ENCODE measurements at places on chromosomes 5 and 9. TPM values are rescaled to one million over a fixed set of nuclear protein-coding genes. Genes with fewer than 3 reads are reported as not detected.

- no peak overlapping the region for H3K27ac ChIP-seq
- H3K27me3 ChIP-seq, result no peaks in the 10 kb centered on the region
- DNase-seq, result no peak
- peaks cover 12% of the 10 kb centered on the region for H3K4me1 ChIP-seq
Observed at GRCh38 chr9:77953590-77953989, 78.0 kb downstream of the GNAQ start.

DNA sequence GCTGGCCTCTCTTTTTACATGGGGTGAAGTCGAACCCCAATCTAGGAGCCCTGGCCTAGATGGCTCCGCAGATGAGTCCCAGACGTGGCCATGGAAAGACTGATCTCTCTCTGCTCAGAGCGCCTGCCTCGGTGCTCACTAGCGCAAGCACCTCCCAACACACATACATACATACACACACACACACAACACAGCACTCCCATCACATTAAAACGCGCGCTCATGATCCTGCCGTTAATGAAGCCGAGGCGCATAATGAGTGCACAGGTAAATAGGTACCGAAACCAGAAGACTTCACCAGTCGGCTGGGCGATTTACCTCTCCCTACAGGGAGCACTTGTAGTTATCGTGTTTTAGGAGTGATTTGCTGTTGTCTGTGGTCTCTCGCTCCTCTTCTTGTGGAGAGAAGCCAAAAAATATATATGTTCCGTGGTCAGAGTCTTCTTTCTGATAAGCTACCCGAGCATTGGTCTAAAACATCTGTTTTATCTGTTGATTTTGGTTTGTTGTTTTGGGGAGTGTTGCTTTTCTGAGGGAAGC is 207.7 kb downstream of the MEF2C start:
- peak overlapping the region; percentile 79 for H3K27ac ChIP-seq
- peak overlapping the region; percentile 53 for H3K4me3 ChIP-seq
- no peak for DNase-seq

DNA sequence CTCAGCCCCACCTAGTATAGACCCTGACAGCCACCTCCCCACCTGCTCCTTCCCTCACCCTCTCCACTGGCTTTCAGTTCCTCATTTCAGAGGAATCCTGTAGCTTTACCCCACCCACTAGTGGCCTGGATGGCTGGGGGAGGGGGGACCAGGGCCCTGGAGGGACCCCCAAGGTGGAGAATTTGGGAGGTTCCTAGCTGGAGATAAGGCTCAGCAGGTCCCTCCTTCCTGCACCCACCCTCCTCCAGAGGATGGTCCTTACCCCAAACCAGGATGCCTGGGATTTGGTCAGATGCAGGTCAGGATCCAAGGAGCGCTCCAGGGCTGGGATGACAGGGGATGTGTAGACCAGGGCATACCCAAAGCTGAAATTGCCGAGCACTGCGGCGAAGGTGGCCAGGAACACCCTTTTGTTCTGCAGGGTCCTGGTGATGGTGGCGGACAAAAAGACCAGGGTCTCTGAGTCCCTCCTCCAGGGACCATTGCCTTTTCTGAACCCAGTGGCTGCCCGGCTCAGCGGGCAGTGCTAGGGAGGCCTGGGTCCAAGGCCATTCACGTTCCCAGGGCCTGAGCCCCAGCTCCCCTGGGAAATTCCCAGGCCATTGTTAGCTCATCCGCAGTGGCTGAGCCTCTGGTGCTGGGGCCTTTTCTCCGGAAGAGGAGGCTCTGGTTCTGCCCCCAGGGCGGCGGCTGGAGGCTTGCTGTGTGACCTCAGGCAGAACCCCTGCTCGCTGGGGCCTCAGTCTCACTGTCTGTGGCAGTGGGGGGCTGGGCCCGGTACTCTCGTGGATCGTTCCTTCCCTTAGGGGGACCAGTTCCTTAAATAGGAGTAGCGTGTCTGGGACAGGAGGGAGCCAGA is 678 bp downstream of the SLC2A6 start:
- H3K4me1 ChIP-seq, result peaks cover 17% of the 10 kb centered on the region
- peak; percentile 55 for DNase-seq

GRCh38 chr9:38012767-38013450 is 56.1 kb downstream of the SHB start:
- no peak overlapping the region for H3K27ac ChIP-seq
- no peaks in the 10 kb centered on the region for H3K27me3 ChIP-seq
- peaks cover 13% of the 10 kb centered on the region for H3K4me1 ChIP-seq
- no peak overlapping the region for H3K4me3 ChIP-seq
- H3K36me3 ChIP-seq, result no peaks in the 10 kb centered on the region
- no peak for DNase-seq

GRCh38 chr5:73358366-73358765 is 90.2 kb downstream of the FOXD1 start:
- H3K4me1 ChIP-seq, result peaks cover 9% of the 10 kb centered on the region
- no peak overlapping the region for H3K27ac ChIP-seq
- H3K27me3 ChIP-seq, result peaks cover 24% of the 10 kb centered on the region

GRCh38 chr5:9831823-9832222 is 201.7 kb upstream of the TAS2R1 start:
- H3K27me3 ChIP-seq, result no peaks in the 10 kb centered on the region
- DNase-seq, result no peak
- no peaks in the 10 kb centered on the region for H3K36me3 ChIP-seq

GRCh38 chr9:127106466-127106855 is 16.0 kb downstream of the ANGPTL2 start:
- H3K4me3 ChIP-seq, result no peak overlapping the region
- no peaks in the 10 kb centered on the region for H3K27me3 ChIP-seq
- no peaks in the 10 kb centered on the region for H3K36me3 ChIP-seq
- no peak overlapping the region for H3K27ac ChIP-seq
- no peaks in the 10 kb centered on the region for H3K4me1 ChIP-seq
- DNase-seq, result no peak

GRCh38 chr5:6587171-6587570 is 45.7 kb downstream of the NSUN2 start:
- peak; percentile 36 for DNase-seq
- H3K27me3 ChIP-seq, result peaks cover 49% of the 10 kb centered on the region
- no peaks in the 10 kb centered on the region for H3K36me3 ChIP-seq

DNA sequence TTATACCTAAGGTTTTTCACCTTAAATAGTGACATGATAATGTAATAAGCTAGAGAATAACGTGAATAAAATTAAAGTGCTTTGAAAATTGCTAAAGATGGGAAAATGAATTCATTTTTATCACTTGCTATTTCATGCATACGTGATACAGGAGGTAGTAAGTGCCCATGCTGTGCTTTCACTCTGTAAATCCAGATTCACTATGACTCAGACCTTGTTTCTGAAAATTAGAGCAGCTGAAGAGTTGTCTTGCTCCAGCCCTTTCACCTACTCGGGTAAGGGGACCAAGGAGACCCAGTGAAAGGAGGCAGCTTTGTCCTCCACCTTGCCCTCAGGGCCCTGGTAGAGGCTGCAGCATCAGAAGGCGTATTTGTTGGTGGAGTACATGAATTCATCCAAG is 87.9 kb downstream of the ANKH start:
- H3K27ac ChIP-seq, result peak overlapping the region; percentile 38
- H3K27me3 ChIP-seq, result no peaks in the 10 kb centered on the region
- H3K4me3 ChIP-seq, result no peak overlapping the region
- peaks cover 16% of the 10 kb centered on the region for H3K4me1 ChIP-seq
- DNase-seq, result no peak

- H3K27ac ChIP-seq, result no peak overlapping the region
- no peak for DNase-seq
- no peaks in the 10 kb centered on the region for H3K36me3 ChIP-seq
- H3K4me3 ChIP-seq, result no peak overlapping the region
- no peaks in the 10 kb centered on the region for H3K27me3 ChIP-seq
- no peaks in the 10 kb centered on the region for H3K4me1 ChIP-seq
Observed at GRCh38 chr9:18496256-18497000, 22.5 kb downstream of the ADAMTSL1 start.

FRMD3 gene
- 0.82 TPM for total RNA-seq

Data from activated CD8-positive, alpha-beta memory T cell treated with anti-CD3 and anti-CD28 coated beads, Interleukin-2, amount 10 ng/mL, durations not matched to agents 7 days and 5 days (primary cell).